Inflammatory macrophage treated with lipopolysaccharide for 1 hour (primary cell): ENCODE measurements at places on chromosomes 1 and 21.

DNA sequence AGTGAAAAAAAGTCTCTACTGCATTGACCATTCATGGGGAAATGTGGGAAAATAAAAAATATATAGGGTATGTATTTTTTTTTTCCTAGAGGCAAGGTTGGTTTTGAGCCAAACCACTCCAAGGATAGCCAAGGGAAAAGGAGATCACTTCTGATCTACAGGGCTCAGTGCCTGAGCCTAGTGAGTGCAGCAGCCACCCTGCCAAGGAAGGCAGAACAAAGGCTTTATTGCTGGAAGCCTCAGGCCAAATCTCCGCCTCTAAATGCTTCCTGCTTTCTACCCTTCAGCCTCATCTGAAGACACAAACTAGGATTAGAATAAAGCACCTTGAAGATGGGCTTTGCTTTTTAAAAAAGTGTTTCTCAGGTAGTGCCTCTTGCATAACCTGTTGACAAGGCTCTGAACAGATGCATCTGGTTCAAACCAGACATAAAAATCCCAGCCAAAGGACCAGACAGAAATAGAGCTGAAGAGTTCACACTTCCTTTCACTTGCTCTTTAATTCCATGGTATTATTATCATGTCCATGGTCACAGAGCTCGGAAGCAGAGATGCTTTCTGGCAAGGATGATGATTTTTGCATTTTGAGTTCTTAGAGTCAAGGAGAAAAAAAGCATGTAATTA lies 10.5 kb downstream of the C1orf115 start:
- DNase-seq: no peak

DNA sequence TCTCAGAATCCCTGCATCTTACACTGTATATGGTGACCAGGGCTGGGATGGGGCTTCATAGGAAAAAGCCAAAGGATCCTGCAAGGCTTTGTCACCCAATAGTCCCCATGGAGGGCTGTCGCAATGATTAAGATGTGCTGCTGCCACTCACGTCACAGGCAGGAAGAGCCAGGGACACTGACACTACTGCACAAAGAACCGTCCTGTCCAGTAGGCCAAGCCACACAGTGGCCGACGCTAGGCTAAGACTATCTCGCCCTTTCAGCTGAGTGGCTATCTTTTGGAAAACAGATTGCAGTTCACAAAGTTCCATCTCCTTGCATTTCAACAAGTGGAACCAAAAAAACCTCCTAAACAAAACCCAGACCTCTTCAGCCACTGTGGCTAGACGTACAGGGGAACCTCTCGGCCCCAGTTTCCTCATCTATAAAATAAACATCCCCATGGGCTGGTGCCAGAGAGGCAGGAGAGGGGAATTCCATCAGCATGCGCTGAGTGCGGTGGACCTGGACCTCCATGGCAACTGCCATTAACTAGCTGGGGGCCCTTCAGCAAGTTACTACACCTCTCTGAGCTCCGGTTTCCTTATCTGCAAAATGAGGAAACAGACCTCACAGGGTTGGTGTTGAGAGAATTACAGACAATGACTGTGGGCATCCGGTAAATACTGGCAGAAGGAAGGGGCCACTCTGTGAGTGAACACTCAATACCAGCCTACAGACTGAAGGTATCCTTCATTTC lies 8.7 kb downstream of the CAPZB start:
- peak; percentile 50 for DNase-seq

GRCh38 chr1:10431070-10431730 lies 967 bp downstream of the CENPS start:
- no peak for DNase-seq

DNA sequence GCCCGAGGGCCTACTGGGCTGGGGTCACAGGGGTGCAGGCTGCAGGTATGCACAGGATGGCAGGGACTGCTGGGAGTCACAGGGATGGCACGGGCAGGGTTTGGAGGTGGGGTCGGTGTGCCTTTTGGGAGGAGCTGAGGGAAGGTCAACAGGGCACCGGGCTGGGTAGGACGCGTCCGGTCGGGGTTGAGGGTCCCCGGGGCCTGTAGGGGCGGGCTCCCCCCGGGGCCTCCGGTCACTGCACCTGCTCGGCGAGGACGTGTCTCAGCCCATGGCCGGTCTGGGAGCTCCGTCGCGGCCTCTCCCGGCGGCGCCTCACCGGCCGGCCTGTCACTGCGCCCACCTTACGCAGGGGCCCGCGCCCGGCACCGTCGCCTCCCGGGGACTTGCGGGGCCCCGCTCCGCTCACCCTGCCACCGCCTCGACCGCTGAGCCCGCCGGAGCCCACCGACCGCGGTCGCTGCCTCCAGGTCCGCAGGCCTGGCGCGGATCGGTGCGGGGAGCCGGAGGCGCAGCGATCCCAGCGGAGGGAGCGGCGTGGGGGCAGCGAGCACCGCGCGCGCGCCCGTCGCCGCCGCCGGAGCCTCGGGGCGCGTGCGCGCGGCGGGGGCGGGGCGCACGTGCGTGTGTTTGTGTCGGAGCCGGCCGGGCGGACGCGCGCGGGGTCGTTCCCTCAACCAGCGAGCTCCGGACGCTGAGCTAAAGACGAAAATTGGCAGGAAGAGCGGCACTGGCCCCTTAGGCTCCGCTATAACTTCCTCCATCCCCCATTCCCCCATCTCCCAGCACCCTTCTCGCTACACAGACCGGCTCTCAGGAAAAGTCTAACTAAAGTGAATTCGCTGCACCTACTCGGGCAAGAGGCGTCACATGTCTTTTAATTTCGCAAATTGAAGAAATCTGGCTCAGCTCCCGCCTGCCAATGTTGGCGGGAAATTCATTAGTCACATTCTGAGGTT lies at the start of gene AMIGO1:
Gene AMIGO1, minus strand, starts transcription at position 552 of the 959 bp plus-strand sequence. CDS start 815 bp downstream, outside the sequence.
- peak; percentile 35 for DNase-seq

DNA sequence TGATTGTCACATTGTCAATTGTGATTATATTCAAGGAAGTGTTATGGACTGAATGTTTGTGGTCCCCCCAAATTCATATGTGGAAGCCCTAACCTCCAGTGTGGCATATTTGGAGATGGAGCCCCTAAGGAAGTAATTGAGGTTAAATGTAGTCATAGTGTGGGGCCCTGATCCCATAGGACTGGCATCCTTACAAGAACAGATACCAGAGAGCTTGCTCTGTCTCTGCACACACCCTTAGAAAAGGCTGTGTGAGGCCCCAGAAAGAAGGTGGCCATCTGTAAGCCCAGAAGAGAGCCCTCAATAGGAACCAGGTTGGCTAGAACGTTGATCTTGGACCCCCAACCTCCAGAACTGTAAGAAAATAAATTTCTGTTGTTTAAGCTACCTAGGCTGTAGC lies 28.1 kb downstream of the VANGL1 start:
- no peak for DNase-seq

GRCh38 chr1:59317343-59317742 lies 20.4 kb downstream of the FGGY start:
- DNase-seq: no peak

DNA sequence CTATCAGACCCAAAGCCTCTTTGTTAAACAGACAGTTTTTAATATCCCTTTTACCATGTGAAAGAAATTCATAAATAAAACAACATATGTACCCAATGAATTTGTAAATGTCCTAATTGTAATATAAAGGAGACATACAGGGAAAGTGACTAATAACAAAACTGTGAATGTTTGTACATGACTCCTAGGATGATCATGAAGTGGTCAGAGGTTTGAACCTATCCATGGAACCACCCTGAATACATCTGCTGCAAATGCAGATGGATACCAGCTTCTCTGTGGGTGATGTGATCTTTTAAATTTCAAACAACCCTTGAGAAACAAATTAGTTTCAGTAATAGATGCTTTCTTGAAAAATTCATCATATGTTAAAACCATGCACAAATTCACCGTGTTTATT lies 16.7 kb upstream of the ACBD3 start:
- DNase-seq: no peak

DNA sequence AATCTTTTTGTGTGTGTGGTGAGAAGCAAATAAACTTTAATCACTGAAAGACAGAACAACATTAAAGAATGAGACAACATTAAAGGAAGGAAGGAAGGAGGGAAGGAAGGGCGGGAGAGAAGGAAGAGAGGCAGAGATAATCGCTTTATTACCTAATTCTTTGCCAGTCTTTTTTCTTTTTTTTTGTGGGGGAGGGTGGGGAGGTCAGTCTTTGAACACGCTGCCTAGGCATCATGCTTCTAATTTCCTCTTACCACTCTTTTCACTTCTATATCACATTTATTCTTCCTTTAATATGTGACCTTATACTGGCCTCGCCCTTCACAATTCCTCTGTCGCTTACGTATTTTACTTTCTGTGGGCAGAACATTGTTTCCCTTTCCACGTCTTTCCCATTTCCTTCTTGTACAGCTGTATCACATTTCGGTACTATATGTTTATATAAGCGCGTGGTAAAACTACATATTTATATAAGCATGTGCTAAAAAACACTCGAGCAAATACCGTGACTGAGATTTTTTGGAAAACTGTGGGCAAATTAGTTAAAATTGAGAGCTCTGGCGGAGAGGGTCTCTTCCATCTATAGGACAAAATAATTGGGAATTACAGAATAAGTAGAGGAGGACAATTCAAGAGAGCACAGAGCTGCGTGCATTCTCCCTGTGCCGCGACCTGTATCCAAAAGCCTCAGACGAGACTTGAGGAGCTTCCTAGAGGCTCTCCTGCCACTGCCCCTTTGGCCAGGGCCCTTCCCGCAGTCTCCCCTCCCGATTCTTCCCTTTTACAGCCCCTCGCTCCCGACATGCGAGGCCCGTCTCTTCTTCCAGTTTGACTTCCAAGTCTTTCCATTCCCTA lies 823 bp upstream of the PRKAA2 start:
- DNase-seq: no peak

- no peak for DNase-seq
Observed at GRCh38 chr1:21307663-21308305, 17.5 kb upstream of the ECE1 start.

DNA sequence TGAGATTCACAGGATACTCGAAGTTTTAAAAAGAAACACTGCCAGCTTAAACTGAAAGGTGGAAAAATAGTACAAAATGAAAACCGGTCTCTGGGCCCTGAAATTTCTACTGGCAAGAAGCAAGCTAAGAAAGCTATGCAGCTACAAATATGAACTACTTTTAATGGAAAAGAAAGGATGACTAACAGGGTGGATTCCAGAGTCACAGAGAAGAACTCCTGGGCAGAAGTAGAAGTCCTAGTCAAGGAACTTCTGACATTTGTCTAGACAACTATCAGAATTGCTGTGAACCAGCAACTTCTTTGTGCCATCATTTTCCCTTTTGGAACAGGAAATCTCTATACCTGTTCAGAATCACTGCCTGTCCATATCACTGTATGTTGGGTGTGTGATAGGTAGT lies 38.1 kb downstream of the CD160 start:
- peak; percentile 20 for DNase-seq

DNA sequence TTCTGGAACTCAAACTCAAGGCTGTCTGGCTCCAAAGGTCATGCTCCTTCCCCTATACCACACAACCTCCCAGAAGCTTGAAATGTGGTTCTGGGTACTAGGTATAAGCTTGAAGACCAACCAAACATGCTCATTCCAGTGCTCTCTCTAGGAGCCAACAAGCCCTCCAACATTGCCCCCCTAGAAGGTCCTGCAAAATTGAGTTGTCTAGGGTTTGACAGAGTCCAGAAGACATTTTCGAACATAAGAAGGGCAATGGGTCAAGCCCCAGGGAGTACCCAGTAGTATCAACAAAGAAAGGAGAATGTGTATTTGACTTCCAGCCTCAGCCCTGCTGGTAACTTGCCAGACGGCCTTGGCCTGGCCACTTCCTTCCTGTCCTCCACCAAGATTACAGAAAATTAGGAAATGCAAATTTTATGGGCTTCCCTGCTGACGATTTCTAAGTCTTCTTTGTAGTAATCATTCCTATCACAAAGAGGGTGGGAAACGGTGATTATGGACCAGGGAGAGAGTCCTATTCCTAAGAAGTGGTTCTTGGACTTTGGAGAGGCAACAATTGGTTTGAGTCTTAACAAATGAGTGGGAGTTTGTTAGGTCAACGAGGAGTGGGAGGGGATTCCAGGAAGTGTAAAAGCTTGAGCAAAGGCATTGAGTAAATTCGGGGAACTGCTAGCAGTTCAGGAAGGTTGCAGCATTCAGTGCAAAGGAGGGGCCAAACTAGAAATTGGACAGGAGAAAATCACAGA lies 18.7 kb upstream of the SLAMF1 start:
- DNase-seq: peak; percentile 96

GRCh38 chr1:203162403-203162802 lies 13.2 kb downstream of the MYBPH start:
- peak; percentile 39 for DNase-seq

GRCh38 chr21:31342348-31342747 lies 1.7 kb downstream of the TIAM1 start:
- peak; percentile 87 for DNase-seq

- DNase-seq: peak; percentile 82
Observed at GRCh38 chr1:220882061-220882891, 3.0 kb downstream of the HLX start.
